ENCODE measurements at places on chromosomes 2 and 18. TPM values are rescaled to one million over a fixed set of nuclear protein-coding genes. Genes with fewer than 3 reads are reported as not detected.

The MATN3 gene
- total RNA-seq, result 13.3 TPM

The SETBP1 gene
- total RNA-seq, result 12.4 TPM

The CENPA gene
- 0.75 TPM for total RNA-seq

The CYP26B1 gene
- 0.77 TPM for total RNA-seq

The HOXD12 gene
- total RNA-seq, result not detected

The GPR35 gene
- 0.82 TPM for total RNA-seq

The PKP4 gene
- 38.4 TPM for total RNA-seq

The RFTN2 gene
- total RNA-seq, result 8.1 TPM

The UGT1A4 gene
- not detected for total RNA-seq

The ST8SIA5 gene
- 0.36 TPM for total RNA-seq

The PLGLB1 gene
- total RNA-seq, result 0.59 TPM

The MERTK gene
- total RNA-seq, result 5.1 TPM

The PSMA8 gene
- not detected for total RNA-seq

Measured in astrocyte (in vitro differentiated cells and primary cell).